ENCODE measurements at places on chromosomes 12 and 14.
A peak's percentile ranks its signal among the peaks of the same experiment; 100 is the strongest.

DNA sequence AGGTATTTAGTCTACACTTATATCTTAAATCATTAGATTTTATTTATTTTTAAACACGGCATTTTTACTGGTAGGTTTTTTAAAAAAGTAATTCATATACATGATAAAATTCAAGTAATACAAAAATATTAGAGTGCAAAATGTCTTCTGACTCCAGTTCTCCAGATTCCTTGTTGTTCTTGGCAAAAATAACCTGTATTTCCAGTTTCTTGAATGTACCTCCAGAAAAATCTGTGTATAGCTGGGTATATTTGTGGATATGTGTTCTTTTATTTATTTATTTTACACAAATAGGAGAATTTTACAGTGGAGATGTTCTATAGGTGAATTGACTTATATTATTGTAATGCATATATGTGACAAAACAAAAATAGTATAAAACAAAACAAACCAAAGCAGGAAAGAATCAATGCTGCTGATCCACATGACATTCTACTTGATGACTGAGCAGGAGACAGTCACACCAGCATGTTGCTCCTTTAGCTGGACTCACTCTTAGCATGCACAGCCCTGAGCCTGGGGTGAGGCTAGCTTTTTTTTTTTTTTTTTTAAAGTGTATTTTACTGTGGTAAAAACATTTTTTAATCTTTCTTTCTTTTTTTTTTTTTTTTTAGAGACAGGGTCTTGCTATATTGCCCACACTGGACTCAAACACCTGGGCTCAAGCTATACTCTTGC, 42.2 kb upstream of the SLC38A2 start:
- no peak for DNase-seq

DNA sequence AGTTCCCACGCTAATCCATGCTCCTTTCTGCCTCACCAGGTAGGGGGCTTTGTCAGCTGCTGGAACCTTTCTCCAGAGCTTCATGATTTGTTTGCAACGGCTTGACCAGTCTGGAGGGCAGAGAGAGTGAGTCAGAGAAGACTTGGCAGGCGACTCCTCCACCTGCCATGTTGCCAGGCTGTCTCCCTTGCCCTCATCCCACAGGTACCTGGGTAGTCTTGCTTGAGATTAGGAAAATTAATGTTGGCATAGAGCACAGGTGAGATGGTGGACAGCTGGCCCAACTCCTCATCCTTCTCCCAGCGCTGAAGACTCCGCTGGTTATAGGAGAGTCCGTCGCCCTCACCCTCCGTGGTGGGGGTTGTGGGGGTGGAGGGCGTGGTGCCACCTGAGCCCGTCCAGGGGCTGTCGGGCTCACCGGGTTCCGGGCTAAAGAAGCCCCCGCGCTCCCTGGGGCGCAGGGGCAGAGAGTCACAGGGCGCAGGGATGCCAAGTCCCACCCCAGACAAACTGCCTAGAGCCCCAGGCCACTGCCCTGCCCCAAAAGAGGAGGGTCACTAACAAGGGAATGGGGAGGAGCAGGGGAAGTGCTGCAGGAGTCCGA, 18.6 kb downstream of the KMT2D start:
- DNase-seq, result no peak

GRCh38 chr12:91138337-91138920, 27.1 kb upstream of the LUM start:
- DNase-seq, result no peak

DNA sequence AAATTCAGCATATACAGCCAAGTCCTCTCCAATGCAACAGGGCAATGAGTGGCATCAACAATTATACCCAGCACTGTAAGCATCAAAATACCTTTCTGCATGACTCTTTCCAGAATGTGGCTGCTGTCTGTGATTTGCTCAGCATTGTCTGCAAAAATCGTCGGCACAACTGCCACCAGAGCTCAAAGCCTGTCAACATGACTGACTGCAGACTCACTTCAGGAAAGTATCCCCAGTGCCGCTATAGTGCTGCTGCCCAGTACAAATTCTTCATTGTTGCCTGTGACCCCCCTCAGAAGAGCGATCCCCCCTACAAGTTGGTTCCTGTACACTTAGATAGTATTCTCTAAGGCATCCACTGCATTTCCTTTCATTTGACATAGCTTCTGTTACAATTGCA, 735 bp downstream of the RNASE6 start:
- DNase-seq, result no peak

GRCh38 chr12:131137009-131137835, 183.5 kb downstream of the ADGRD1 start:
- DNase-seq, result no peak

- no peak for DNase-seq
These were observed 99.6 kb downstream of the LMO3 start for GRCh38 chr12:16506394-16506793.

DNA sequence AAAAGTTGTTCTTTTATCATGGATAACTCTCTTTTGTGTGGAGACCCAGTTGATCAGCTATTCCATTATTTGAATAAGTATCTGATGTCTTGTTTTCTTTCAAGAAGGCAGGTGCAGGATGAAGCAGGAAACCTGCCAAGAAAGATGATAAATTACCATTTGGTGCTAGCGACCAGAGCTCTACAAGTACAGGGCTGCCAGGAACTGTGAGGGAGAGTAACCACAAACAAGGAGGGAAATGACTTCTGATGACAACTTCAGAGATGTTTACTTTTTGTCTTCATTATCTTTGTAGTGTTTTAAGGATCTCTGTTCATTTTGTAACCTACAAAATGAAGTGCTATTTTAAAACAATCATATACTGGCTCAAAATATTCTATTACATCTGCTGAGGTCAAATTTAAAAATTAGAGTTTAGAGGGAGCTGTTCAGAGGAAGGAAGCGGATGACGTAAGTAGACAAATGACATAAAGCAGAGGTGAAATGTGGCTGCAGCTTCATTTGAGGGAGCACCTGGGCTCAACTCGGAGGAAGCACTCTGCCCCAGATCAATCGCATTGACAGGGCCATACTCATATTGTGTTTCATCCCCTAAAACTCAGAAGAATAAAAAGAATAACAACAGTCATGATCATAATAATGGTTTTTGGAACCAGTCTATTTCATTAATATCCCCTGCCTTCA, 226.8 kb downstream of the C12orf42 start:
- no peak for DNase-seq

GRCh38 chr14:27836386-27836785, 930.2 kb upstream of the FOXG1 start:
- no peak for DNase-seq

- DNase-seq, result no peak
These were observed 113.0 kb downstream of the RGS6 start for GRCh38 chr14:72045271-72045670.

DNA sequence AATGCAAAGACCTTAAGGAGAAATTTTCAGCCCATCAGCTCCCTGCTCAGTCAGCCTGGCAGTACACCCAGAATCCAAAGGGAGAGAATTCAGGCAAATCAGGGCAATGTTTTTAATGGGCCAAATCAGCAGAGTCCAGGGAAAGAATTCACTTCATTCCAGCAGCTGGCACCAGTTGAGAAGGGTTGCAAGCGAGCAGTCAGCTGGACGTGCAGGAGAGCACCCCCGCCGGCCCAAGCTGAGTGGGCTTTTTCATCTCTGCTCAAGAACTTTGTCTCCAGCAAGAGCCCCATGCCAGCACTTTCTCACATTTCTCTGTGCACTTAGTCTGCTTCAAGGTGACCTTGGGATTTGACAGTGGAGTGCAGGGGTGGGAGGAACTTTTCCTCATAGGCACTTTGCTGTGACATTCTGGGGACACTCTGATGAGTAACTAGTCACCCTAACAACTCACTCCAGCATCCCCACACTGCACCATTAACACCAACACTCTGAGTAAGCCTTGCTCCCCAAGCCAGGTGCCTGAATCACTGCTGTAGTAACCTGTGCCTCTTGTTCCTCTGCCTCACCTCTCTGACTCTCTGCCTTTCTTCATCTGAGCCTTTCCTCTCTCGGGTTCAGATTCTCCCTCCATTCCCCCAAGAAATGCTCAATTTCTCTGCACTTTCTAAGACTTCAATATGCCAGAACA, 2.2 kb downstream of the ENDOU start:
- DNase-seq, result no peak

- DNase-seq, result no peak
These were observed 21.7 kb downstream of the TC2N start for GRCh38 chr14:91845652-91846051.

- DNase-seq, result no peak
These were observed 14.6 kb downstream of the COL2A1 start for GRCh38 chr12:47989666-47990065.

DNA sequence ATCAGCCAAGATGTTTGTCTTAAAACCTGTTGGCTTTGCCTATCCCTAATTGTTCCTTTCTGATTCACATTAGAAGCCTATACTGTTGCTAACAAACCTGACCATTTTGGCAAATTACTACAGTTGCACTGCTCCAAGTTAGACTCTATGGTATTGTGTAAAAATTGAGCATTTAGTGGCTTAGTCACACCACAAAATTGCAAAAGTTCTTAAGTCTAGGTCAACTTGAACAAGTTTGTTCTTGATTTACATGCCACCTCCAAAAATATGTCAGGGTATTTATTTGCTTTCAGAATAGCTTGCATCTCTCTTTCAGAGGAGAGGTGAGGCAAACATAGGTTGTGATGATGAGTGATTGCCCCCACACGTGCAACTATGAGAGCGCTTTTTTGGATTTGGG, 27.0 kb upstream of the PTHLH start:
- DNase-seq, result no peak

DNA sequence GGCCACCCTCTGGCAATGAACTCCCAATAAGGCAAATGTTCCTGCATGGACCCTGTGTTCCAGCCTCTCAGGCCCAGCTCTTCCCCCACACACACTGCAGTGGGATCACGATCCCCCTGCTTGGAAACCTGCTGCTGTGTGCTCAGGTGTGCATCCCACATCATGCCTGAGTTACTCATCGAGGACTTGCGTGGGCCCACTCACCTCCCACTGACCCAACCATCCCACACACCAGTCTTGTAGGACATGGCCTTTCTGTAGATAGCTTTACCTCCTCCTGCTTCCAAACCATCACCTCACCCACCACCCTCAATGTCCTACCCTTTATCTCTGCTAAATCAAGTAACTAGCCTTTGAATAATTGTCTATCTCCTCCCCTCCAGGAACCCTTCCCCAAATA, 24.6 kb downstream of the NPC2 start:
- no peak for DNase-seq

- DNase-seq, result peak; percentile 45
These were observed 479.8 kb downstream of the ZFP36L1 start for GRCh38 chr14:68312884-68313610.

DNA sequence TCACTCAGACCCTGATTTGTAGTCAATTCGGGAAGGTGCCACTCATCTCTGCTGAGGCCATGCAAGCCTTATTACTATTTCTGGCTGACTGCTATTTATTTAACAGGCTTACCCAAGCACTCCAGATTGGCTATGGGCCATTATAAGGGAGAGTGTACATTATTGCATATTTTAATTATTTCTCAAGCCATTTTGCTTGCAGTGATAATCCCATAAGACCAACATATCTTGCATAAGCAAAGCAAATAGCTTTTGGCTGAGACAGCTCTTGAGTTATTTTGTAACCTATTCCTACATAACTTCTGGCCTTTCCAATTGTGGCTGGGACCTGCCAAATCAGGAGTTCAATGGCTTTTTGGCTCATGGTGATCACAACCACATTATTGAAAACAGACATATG, 509.6 kb upstream of the USP15 start:
- no peak for DNase-seq

GRCh38 chr12:75923964-75924666, 107.5 kb downstream of the PHLDA1 start:
- DNase-seq, result no peak

DNA sequence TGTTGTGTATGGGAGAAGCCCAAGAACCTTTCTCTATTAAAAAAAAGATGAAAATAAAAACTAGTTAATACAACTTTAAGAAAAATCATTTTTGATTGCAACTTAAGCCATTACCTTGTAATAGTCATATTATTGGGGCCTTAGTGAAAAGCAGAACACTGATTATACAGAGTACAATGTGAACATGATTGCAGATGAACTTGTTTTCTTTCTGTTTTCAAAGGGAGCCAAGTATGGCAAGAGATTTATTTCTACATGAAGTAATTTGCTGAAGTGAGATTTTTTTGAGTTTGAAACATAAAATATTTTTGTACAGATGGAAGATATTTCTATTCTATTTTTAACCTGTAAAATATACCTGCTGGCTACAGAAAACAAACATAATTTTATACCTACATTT, 104.9 kb downstream of the GPR135 start:
- no peak for DNase-seq

- DNase-seq, result no peak
These were observed at the start of gene MYRFL for GRCh38 chr12:69824966-69825560. MYRFL (plus strand) TSS chr12:69825227; CDS start chr12:69825518, 291 bp downstream.

DNA sequence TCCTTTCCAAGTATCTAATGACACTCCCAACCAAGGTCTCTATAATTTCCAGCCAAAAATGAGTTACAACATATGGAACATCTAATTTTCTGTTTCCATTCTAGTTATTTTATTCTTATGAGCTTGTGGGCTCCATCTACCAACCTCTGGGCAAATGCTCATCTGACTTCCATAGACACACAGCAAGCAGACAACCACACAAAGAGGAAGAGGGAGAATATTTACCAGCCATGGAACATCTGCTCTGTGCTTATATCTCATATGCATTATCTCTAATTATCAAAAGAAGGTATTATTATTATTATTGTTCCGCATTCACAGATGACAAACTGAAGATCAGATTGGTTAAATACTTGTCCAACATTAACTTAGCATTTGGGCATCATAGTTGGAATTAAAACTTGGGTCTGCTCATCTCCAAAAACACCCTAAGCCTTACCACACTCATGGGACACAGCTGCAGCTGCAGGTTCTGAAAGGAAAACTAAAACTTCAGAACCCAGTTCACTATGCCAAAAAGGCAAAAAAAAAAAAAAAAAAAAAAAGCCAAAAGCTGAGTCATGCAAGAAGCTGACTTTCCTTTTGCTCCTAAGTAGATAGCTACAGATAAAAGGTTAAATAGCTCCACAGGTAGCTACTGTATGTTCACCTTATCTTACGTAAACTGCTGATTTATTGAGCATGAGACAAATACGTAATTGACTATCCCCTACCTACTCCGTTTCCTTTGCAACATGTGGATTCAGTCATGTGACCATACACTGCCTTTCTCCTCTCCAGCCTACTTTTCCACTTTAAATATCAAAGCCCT, 23.6 kb upstream of the TCL1B start:
- DNase-seq, result no peak

GRCh38 chr14:89324501-89325298, 92.3 kb downstream of the FOXN3 start:
- no peak for DNase-seq

- DNase-seq, result no peak
These were observed 120.2 kb downstream of the SAMD4A start for GRCh38 chr14:54686871-54687749.

- DNase-seq, result no peak
These were observed 104.4 kb downstream of the PIWIL1 start for GRCh38 chr12:130441771-130442760.

DNA sequence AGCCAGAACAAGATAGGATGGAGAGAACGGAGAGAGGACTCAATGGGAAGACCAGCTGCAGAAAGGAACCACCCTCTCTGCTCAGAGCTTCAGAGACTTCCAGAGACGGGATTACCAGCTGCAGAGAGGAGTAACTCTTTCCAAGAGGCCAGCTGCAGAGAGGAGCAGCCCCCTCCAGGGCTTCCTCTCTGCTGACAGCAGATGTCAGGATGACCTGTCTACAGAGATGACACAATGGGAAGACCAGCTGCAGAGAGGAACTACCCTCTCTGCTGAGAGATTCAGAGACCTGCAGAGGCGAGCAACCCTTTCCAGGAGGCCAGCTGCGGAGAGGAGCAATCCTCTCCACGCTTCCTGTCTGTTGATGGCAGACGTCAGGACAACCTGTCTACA, 61.8 kb downstream of the KLRG1 start:
- DNase-seq, result no peak

Data from GM19239 (cell line).